ENCODE measurements at places on chromosomes 12 and 14.

DNA sequence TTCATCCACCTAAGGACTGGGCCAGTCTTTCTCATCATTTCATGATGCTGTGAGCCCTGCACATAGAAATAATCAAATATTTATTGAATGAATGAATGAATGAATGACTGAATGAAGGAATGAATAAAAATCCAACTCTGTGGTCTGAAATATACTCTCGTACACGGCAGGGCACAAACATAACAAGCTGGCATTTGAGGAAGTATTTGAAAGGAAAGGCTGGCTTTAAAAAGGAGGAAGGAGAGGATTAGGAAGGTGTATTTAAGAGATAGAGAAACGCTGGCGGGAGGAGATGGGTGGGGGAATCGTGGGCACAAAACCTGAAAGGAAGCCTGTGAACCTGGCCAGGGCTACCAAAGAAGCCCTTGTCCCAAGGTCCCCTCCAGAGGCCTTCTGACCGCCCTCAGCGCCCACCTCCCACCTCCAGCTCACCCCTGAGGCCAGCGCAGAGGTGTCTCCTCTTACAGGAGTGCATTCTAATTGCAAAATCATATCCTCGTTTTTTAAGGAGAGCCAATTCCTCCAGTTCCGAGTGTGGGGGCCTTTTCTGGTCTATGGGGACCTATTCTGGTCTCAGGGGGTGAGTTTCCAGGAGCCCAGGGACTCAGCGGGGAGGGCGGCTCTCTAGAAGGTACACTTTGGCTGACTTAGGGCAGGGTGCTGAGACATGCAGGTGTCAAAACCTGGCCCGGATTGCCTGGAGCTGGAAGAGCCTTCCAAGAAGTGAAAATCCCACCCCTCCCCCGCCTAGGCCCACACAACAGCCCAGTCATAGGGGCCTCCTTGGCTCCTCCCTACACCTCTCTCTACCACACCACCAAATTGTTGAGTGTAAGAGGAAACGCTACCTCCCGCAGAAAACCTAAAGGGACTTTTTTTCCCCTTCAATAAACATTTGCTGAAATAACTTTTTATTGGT lies 8.7 kb upstream of the JDP2 start:
- DNase-seq, result no peak

- DNase-seq, result no peak
Measured at GRCh38 chr12:102174761-102175160, 22.9 kb downstream of the PMCH start.

DNA sequence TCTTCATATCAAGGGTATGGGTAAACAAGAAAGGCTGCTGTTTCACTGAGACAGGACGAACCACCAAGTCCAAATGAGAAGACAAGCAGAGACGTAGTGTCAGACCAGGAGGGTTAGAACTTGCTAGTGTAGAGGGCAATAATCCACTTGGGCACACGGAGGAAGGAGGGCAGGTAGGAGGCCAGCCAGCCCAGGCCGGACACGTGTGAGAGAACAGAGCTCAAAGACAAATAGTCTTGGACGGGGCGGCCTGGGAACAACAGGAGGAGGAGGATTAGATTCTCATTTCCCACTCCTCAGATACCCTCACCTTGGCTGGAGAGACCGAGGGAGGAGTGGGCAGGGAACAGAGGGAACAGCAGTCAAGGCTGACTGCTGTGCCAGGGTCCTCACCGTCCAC lies 8.8 kb downstream of the DHRS1 start:
- DNase-seq, result no peak

DNA sequence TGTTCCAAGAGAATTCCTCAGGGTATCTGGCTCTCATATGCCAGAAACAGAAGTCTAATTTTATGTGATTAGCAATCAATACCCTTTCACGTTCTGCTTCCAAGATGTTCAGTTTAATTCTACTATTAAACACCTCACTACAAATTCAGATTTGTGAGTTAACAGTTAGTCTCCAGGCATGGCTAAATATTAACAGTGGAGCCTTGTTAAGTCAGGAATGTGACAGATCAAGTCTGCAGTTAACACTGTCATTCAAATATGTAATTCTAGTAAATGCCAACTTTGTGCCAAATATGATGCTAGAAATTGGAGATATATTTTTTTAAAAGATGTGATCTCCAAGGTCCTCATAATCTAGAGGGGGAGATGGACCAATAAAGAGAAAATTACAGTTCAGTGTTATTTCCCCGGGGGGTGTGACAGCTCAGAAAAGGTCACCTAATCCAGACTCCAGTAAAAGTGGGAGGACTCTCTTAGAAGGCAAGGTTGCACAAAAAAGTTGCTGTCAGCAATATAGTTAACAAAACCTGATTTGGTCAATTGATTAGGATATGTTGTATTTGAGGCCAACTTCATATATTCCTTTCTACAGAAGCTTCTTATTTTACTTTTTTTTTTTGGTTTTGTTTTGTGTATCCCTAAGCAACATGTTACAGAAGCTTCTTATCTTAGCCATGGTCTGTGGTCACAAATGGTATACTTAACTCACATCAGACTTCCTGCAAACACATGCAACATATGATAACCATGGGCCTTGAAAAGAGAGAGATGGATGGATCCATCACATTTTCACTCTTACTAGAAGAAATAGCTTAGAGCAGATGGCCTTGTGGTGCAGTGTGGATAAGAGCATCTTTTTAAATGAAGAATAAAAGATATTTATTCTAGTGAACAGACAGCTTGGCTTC lies 18.4 kb upstream of the RNU6-7 start:
- no peak for DNase-seq

DNA sequence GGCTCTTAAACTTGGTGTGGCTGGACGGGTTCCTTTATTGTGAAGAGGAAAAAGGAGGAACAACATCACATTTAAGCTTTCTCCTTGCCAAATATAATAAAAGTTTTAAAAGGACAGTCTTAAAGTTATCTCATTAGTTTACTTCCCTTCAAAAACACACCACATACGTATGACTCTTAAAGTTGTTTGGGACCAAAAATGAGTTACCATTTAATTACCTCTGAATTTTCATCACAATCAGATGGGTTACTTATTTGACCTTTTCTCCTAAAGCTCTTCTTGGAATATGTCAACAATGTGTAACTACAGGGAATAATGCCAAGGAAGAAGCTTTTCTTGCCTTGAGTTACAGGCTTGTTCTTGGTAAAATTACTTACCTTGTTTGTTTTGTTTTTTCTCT lies 16.4 kb downstream of the RAB21 start:
- no peak for DNase-seq

DNA sequence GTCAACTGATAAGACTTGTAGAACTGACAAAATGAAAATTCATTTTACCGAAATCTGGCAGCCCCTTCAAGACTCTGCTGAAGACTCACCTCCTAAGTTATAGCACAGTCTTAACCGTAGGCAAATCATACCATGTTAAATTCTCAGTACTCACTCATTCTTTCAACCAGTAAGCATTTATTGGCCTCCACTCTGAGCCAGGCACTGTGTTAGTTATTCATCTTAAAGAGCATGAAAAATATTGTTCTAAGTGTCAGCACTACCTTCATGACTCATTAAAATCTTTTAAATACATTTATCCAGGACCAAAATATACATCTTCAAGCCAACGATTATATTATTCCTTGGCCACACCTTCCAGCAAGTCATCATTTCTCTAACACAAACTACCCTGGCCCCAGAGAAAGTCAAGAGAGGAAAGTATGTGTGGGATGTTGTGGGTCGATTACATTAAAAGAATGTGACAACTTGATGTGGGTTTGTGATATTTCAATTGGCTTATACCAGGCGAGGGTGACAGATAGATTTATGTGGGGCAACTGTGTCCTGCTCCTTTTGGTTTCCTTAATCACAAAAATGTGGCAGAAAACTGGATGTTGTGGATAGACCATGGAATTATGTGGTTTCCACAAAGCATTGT lies 55.0 kb downstream of the TMEM30B start:
- DNase-seq, result no peak

DNA sequence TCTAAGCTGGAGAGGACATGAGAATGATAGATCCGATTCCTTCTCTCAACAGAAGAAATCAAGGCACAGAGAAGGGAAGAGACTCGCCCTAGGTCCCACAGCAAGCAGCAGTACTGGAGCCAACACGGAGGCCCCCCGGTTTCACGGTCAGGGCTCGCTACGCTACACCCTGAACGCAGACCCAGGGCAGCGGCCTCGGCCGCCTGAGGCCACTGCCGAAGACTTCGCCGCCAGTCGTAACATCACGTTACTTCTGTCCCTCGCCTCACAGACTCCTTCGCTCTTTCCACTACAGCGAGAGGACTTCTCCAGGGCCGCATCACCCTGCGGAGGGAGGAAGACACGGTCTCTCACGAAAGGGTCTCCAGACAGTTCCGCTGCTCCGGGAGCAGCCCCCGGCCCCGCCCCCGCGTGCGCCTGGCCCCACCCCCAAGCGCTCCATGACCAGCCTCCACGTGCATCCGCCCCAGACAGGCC lies 411 bp upstream of the DCAF4 start:
- DNase-seq, result no peak

DNA sequence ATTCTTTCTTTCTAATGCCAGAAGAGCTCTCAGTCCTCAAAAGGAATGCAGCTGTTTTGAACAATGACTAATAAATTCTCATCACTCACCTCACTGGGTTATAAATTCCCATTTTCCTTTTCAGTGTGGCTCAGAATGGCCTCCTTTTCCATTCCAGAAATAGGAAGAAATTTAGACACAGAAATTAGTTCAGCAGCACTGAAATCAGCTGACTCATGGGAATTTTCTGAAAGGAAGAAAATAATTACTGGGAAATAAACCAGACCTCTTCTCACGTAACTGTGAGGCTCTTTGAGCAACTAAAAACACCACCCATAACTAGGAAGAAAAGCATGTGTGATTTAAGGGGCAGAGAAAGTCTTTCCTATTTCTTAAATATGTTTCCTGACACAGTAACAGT lies 23.8 kb downstream of the CD163 start:
- DNase-seq, result no peak

- DNase-seq, result no peak
Measured at GRCh38 chr14:86772075-86772474, 1220.9 kb downstream of the GALC start.

DNA sequence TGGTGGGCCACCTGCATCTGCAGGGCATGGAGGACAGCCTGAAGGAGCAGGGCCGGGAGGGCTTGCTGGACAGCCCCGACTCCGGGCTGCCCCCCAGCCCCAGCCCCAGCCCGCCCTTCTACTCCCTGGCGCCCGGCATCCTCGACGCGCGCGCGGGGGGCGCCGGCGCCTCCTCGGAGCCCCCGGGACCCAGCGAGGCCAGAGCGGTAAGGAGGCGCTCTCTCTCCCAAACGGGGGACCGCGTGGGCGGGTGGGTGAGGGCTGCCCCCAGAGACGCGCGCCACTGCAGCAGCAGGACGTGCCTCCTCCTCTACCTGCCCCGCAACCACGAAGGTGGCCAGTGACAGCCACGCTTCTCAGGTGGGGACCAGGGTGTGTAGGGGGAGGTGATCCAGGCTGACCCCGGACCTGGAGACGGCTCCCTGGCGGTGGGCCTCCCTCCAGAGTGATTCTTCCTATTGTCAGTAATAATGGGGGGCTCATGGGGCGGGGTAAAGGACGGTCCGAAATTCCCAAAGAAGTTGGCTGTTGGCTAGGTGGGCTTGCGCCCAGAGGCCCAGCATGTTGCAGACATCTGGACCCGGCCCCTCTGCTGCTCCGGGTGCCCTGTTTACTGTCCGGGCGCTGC lies 652 bp downstream of the RFLNA start:
- DNase-seq, result no peak

GRCh38 chr14:91482263-91483013 lies 27.7 kb downstream of the PPP4R3A start:
- DNase-seq, result no peak

GRCh38 chr14:50772412-50772811 lies 58.5 kb downstream of the NIN start:
- DNase-seq, result no peak

DNA sequence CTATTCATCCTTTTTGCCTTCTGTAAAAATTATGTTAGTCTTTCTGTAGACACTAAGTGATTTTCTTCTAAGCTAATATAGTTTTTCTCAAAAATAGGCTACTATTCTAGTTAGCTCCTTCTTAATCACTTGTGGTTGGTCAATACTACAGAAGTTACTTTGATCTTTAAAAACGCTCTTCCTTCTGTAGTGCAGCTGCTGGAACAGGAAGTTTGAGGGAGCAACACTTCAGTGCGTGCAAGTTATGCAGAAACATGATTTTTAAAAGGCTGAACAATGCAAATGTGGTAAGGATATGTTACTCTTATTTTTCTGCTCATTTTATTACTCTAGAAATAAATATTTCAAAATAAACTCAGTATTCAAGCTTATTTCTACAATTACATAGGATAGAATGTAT lies 11.1 kb upstream of the RERGL start:
- DNase-seq, result no peak

DNA sequence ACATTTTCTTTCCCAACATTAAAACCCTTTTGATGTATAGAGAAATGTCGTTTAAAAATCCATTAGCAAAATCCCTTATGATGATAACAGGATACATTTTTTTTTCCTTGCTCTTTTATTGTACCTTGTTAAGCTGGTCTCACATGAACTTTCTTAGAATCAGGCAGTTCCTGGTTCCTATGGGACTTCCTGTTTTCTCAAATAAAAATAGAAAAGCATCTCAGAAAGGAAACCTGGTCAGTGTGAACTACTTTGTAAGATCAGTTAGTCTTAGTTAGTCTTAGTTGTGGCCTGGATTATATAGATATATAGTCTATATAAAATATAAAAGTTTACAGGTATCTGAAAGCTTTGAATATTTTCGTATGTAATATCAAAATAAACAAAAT lies 40.3 kb downstream of the LEMD3 start:
- DNase-seq, result no peak

GRCh38 chr14:86779416-86779815 lies 1213.6 kb downstream of the GALC start:
- DNase-seq, result no peak

DNA sequence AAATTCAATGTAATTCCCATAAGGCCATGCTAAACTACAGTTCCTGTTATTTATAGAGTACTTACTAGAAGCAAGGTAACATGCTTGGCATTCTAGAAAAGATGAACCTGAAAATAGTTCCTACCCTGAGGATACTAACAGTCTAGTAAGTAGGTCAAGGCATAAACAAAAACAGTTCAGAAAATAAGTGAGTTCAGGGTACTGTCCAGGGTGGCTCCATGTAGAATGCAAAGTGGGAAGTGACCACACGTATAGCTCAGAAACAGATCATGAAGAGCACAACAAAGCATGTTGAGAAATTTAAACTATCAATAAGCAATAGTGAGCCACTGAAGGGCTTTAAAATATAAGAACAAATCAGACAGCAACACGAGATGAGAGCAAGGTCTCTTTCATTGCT lies 2.3 kb downstream of the TMED10 start:
- no peak for DNase-seq

Data from stimulated activated CD8-positive, alpha-beta memory T cell treated with anti-CD3 and anti-CD28 coated beads, Interleukin-12 subunit alpha, Interleukin-12 subunit beta, amount 100 ng/mL, for 1 hour (primary cell).